ENCODE measurements at places on chromosomes 2 and 18.

DNA sequence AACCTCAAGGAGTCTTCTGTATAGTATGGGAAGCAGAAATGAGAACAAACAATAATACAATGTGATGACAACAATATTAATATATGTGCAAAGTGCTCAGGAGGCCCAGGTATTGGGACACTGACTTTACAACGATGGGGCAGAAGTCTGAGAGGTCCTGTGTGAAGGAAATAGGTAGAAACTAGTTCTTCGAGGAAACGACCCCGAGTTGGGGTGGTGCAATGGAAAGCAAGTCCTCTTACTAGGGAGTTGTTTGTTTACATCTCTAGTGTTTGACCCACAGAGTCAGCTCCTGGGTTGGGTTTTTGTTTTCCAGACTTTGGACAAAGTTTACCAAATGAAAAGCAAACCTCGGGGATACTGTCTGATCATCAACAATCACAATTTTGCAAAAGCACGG lies 16.2 kb downstream of the CASP8 start:
- DNase-seq: no peak

- no peak for DNase-seq
Measured at GRCh38 chr2:10554961-10555809, 107.1 kb upstream of the ODC1 start.

- DNase-seq: peak; percentile 48
Measured at GRCh38 chr2:171159372-171160118, 1.1 kb downstream of the TLK1 start.

GRCh38 chr2:70733646-70734180 lies 34.3 kb downstream of the ADD2 start:
- DNase-seq: no peak

GRCh38 chr2:59677158-59677557 lies 876.3 kb downstream of the BCL11A start:
- DNase-seq: no peak

GRCh38 chr2:148721520-148721931 lies 77.0 kb downstream of the EPC2 start:
- DNase-seq: no peak

GRCh38 chr2:219607931-219608330 lies 10.3 kb downstream of the STK11IP start:
- no peak for DNase-seq

DNA sequence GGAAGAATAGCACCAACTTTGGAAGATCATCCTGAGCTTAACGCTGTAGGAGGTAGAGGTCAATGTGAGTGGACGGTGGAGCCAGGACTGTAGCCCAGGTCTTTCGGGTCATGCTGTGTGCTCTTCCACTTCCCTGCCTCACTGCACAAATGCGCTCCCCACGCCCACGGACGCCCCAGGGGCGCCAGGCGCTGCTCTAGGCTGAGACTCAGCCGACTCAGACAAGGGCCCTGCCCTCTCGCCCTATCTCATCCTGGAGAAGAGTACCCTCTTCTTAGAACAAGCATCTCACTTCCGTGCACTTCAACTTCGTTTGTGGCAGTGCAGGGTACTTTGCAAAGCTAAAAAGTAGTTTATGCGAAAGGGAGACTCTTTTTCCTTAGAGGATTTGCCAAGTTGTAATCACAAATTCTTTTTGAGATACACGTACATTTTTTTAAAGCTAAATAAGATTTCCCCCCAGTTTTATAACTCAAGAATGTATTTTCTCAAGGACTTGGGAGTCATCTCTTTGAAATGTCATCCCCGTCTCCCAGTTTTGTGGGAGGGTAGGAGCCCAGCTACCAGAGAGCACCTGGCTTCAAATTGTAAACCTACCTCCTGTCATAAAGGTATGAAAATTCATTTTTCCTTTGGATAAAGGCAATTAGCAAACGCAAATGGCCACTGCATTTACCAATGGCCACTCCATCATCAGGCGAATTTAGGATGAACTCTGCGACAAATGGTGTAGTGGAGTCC lies 1.2 kb upstream of the PRELID3A start:
- no peak for DNase-seq

GRCh38 chr2:227509076-227509475 lies 37.1 kb downstream of the AGFG1 start:
- DNase-seq: no peak

DNA sequence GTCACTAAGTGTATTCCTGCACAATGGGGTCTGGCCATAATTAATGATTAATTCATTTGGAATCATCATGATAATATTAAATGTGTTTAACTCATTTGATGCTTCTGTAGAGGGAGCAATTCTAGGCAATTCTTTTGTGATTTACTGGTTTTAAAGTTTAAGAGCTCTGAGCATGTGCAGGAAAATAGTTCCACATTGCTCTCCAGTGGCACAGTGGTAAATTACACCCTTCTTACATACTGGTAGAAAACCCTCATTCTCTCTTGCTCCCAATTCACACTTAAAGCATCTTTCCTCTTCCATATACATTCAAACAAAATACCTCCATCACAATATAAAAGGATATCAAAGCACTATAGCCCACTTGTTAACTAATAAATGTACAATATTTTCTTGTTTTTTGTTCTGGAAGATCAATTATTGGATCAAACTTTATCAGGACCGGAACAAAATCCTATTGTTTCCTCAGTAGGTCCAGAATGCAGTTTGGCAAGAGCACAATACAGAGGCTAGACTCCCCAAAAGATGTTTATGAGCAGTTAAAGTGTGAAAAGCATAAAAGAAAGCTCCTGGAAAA lies 844.3 kb downstream of the MBD2 start:
- no peak for DNase-seq

DNA sequence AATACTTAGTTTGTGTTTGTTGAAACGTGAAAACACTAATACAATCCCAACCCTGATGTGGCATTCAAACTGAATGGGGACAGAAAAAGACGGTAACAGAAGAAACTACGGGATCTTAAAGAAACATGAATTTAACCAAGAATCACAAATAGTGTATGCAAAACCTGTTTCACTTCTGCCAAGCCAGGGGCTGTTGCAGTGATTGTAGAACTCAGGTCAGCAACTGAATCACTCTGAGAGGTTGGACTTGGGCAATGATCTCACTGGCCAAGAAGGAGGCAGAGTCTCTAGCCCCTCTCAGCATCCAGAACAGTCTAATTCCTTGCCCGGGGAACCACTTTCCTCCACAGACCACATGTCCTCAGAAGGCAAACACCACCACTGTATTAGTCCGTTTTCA lies 54.9 kb upstream of the CRIM1 start:
- no peak for DNase-seq

DNA sequence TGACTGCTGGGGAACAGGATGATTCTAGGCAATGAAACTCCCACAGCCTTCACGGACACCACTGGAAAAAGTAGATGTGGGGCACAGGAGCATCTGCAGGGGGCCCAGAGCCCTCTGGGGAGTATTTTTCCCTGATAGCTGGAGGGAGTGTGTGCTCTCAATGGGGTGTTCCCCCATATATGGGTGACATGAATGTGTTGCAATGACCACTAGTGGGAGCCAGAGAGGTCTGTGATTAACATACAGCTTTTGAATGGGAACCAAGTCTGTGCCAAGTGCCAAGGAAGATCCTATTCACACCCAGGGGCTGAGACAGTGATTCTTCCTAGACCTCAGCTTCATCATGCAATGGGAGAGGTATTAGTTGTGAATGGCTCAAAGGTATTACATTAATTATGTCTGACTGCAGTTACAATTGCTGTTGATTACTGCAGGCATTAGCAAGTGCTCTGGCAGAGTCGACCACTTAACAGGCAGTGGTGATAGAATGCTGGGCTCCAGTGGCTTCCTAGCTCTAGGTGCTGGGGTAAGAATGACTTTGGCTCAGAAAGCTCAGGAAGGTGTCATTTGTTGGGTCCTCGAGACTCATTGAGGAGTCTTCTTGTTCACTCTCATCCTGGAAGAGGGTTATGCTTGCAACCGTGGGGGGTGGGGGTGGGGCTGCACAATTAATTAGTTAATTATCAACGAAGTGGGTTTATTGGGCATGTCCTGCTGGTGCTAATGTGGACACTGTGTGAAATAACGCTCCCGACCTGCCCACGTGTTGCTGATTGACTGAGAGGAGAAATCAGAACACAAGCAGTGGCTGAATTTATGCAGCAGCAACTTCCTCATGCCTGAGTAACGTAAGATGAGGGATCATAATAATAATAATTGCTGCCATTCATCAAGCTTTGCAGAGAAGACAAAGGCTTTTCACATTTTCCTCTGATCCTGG lies 194.1 kb downstream of the CLIP4 start:
- peak; percentile 23 for DNase-seq

- no peak for DNase-seq
Measured at GRCh38 chr2:240968731-240969624, 29.4 kb upstream of the SNED1 start.

- no peak for DNase-seq
Measured at GRCh38 chr2:102368461-102369109, 13.0 kb downstream of the IL18R1 start.

DNA sequence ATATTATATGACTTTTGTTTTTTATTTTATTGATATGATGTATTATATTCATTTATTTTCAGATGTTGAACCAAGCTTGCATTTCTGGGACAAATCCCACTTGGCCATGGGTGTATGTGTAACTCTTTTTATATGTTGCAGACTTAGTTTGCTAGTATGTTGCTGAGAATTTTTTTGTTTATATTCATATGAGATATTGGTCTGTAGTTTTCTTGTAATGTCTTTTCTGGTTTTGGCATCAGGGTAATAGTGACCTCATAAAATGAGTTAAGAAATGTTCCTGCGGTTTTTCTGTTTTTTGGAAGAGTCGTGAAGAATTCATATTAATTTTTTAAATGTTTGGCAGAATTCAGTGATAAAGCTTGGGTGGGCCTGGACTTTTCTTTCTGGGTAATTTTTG lies 88.7 kb downstream of the ASB1 start:
- DNase-seq: no peak

GRCh38 chr2:223580951-223581350 lies 21.2 kb downstream of the SCG2 start:
- no peak for DNase-seq

GRCh38 chr2:186486651-186487647 lies 889 bp downstream of the ZC3H15 start:
- DNase-seq: no peak

DNA sequence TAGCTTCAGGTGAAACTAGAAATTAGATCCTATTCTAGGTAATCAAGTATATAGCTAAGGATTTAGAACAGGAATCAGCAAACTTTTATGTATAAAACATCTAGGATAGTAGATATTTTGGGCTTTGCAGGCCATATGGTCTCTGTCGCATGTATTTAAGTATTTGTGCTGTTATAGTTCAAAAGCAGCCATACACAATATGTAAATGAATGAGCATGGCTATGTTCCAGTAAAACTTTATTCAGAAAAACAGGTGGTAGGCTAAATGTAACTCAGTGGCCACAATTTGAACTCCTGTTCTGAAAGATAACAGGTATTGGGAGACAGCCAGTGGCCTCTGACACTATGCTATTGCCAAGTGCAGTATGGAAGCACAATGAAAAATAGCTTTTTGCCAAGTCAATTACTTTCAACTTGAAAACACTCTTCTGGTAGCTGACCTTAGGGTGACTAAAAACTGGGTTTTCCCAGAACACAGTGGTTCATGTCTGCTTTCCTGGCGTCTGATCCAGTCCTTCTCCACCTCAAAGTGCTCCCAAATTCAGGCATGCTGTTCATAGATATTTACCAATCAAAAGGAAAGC lies 304.7 kb upstream of the SYT4 start:
- no peak for DNase-seq

GRCh38 chr2:132816234-132816633 lies 146.2 kb upstream of the LYPD1 start:
- DNase-seq: no peak

DNA sequence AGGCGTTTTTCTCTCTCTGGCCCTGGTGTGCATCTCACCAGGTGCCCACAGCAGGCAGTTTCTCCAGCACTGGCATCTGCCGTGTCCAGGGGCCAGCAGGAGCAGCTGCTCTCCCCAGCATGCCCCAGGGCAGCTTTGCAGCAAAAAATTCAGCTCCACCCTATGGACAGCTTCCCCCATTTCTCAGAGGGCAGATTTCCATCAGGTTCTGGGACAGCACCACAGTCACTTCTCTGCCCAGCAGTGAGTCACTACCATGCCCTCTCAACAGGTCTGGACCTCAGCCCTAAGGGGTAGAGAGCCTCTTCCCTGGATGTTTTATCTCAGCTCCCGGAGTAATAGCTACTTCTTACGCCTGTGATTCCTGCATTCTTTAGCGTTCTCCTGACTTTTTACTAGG lies 170.2 kb upstream of the RAB12 start:
- DNase-seq: no peak

DNA sequence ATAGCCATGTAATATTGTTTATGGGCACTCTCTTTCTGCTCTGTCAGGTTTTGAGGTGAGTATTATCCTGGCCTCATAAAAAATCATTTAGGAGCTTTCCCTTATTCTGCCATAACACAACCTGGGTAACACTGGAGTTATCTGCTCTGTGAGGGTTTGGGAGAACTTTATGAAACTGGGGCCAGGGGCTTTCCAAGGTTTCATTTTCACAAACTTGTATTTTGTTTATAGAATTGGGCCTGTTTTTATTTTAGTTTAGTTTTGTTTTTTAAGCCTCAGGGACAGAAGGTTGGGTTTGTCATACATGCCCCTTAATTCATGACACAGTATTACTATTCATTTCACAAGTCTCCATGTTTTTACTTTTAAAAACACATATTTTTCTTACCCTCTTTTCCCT lies 83.5 kb downstream of the IRS1 start:
- DNase-seq: no peak

DNA sequence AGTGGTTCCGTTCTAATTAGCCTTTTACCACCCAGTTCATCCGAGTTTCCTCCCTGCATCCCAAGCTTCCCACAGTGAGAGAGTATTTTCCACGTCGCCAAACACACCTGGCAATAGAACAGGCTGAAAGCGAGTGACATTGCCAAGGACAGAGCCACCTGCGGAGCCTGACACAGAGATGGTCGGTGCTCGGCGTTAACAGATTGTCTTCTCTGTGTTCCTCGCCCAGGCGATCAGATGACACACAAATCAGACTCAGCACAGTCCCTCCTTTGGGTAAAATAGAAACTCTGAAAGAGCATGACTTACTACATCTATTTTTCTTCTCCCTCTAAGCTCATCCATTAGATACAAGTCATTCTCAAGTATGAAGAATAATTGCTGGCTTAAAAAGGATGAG lies 107.7 kb downstream of the CD226 start:
- DNase-seq: no peak

All from effector CD4-positive, alpha-beta T cell (primary cell).